ENCODE measurements at places on chromosomes 12 and 14.

DNA sequence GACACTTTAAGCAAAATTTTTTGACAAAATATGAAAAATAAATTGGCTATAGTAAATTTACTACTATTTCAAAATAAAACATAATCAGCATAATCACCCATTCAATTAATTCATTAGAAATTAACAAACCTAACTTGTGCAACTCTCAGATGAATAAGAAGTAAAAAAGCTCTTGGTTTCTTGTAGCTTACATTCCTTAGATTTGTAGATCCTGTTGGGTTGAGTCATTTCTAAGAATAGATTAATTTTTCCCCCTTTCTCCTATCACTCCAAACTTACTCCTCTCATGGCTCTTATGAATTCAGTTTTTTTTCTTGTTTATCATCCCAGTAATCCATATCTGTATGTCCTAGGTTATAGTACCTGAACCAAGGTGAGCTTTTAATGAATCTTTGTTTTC is 230.9 kb upstream of the LRIG3 start:
- DNase-seq, result no peak

- peak; percentile 3 for DNase-seq
Measured at GRCh38 chr12:130137040-130138018, 24.9 kb upstream of the FZD10 start.

- DNase-seq, result no peak
Measured at GRCh38 chr14:69753860-69754259, 13.1 kb upstream of the SRSF5 start.

- DNase-seq, result no peak
Measured at GRCh38 chr14:40889126-40889525, 717.5 kb upstream of the LRFN5 start.

- peak; percentile 65 for DNase-seq
Measured at GRCh38 chr12:25372969-25373817, 122.5 kb upstream of the KRAS start.

GRCh38 chr12:98385641-98386040 is 129.7 kb upstream of the TMPO start:
- no peak for DNase-seq

Measured in mammary epithelial cell (primary cell).